ENCODE measurements at places on chromosomes 6 and 20.

DNA sequence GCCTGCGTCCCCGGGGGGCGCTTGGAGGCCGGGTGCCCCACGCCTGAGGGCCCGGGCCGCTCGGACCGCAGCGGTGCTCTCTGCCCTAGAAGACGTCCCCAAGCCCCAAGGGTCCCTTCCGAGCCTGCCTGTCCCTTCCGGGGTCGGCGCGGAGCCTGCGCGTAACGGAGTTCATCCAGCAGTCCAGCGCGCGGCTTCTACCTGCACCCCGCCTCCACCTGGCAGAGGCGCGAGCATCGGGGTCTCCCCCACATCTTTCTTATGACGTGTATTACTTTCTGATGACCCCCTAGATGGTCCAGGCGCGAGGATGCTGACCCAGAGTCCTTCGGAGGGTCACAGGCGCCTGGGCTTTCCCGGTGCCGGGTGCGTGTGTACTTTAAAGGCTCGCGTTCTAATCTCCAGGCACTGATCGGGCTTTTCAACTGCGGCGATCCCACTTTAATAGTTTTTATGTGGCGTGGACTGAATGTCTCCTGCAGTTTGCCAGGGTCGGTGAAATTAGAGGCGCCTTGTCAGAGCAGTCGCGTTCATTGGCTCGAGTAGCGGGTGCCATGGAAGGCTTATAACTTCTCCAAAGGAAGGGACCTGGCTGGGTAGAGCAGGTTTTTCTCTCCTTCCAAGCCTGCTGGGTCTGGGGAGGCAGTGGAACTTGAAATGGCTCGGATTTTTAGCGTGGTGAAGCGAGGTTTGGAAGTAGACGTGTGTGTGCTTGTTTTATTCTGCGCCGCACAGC is 912 bp downstream of the EYA4 start:
- no peak for DNase-seq

- no peak for DNase-seq
These were observed 5.6 kb upstream of the GJB7 start for GRCh38 chr6:87334683-87335082.

DNA sequence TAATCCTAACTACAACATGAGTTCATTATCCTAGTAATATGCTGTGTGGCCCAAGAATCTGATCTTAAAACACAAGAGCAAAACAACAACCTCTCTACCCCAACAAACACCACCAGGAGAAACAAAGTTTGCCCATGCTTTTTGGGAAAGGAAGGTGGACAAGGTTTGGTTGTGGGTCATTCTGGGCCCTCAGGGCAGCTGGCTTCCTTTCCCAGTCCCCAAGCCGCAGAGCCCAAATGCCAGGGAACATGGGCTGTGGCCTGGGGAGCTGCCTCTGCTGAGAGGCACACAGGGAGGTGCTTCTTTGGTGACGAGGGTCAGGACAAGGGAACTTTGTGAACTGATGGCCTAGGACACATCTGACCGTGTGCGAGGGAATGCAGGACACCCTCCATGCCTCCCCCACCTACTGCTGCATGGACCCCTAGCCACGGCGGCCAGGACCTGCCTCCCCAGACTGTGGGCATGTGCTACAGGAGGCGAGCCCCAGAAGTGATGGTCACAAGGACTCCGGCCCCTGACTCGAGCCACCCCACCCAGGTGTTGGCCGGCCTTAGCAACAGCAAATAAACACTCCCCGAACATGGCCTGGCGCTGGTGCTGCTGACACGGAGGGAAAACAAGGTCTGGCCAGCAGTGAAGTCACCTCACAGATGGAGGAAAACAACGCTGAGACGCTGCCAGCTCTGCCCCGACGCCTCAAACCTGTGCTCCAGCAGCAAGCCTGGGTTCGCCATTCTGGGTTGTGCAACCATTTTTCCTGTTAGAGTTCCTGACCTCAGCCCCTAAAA is 55.6 kb downstream of the RRBP1 start:
- DNase-seq, result no peak

DNA sequence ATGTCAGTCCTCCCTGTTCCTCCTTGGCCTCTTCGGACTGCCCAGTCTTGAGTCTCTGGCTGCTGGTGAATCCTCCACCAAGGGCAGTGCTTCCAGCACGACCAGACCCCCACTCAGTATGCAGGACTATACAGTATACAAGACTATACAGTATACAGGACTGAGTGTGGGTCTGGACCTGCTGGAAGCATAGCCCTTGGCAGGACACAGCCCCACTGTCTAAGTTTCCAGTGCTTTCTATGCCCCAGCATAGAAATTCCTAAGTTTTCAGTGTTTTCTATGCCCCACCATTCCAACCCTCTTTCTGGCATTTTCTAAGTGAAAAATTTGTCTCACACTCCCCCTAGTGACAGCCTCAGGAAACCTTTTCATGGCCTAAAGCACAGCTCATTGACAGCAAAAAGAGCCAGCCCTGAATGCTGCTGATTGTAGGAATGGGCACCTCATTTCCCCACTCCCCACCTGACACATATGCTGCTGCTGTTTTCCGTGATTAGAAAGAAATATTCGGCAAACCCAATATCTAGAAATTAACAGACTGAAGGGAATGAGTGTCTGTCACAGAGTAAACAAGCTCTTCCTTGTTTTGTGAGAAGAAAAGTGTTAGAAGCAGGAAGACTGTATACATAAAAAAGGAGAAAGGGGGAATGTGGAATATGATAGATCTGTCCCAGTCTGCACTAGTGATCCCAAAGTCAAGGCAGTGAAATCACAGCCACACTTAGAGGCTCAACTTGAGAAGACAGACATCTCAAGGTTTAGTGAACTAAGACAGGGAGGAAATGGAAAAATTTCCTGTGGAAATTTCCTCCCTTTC is 206.9 kb downstream of the IBTK start:
- no peak for DNase-seq

DNA sequence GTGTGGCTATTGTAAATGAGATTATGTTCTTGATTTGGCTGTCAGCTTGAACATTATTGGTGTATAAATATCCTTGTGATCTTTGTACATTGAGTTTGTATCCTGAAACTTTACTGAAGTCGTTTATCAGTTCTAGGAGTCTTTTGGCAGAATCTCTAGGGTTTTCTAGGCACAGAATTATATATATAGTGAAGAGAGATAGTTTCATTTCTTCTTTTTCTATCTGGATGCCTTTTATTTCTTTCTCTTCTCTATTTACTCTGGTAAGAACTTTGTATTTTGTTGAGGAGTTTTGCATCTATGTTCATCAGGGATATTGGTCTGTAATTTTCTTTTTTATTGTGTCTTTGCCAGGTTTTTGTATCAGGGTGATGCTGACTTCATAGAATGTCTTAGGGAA is 589.2 kb upstream of the MAN1A1 start:
- no peak for DNase-seq

- DNase-seq, result no peak
These were observed 138.6 kb upstream of the AFDN start for GRCh38 chr6:167688123-167688522.

DNA sequence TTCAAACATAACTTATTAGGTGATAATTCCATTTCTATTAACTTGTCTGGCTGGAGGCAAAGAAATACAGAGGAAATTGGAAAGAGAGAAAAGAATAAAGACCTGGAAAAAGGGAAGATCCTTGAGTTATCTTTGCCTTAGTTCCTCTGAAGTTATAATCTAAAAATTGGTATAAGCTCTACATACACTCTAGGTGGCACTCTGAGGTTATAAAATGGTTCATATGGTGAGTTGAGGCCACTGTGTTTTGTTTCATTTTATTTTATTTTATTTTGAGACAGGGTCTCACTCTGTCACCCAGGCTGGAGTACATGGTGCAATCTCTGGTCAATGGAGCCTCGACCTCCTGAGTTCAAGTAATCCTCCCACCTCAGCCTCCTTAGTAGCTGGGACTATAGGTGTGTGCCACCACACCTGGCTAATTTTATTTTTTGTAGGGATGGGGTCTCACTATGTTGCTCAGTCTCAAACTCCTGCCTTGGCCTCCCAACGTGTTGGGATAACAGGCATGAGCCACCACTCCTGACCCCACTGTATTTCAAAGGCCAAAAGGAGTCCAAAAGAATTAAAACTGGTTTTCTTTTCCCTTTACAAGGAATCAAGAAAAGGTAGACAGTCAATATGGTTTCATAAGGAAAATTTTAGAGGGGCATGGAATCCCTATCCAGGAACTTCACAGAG is 19.4 kb downstream of the GPX6 start:
- no peak for DNase-seq

DNA sequence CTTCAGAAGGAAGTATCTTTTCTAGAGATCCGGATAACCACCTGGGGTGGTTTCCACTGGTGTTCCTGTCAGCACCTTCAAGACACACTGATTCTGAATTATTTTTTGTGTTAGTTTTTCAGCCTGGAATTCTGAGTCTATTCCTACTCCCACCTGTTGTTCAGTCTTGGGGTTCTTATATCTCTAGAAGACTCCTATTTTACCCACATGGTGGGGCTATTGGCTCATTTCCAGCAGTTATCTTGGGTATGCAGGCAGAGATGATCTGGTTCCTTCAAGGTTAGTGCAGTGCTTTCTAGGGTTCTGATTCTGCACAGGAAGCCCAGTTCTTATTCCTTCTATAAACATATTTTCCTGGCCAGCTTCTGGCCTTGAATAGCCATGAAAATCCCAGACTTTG is 175.6 kb upstream of the PDE7B start:
- no peak for DNase-seq

- no peak for DNase-seq
These were observed 73.9 kb upstream of the SLC22A16 start for GRCh38 chr6:110550353-110550752.

- no peak for DNase-seq
These were observed 144.6 kb downstream of the TFAP2C start for GRCh38 chr20:56773749-56774148.

- DNase-seq, result no peak
These were observed 71.7 kb upstream of the MAP3K4 start for GRCh38 chr6:160919723-160920440.

DNA sequence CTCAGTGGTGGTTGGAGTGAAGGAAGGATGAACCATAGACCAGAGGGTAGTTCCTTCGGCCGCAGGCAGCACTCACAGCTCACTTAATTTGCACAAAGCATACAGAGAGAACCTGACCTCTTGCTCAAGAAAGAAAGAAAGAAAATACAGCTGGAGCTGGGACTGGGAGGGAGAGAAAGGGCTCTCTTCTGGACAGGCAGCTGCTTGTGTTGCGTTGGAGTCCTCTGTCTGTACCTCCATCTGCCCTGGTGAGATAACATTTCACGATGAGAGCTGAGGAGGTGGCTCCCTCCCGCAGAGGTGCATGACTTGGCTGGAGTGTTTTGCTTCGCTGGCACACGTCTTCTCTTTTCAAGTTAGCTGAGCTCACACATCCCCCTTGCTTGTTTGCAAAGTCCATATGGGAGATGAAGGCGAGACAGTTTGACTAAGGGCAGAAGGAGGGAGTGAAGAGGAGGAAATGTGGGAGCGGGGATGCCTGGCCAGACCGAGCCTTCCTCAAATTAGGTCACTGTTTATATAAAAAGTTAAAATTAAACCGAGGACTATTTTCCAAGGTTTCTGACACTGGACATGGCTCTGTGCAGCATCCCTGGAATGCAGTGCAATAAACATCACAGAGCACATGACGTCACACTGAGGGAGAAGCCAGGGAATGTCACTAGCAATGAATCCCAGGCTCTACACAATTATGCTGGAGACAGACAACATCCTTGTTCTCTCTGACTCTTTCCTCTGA is 359.4 kb downstream of the CD83 start:
- no peak for DNase-seq

GRCh38 chr20:24819331-24819965 is 129.6 kb upstream of the CST7 start:
- DNase-seq, result no peak

DNA sequence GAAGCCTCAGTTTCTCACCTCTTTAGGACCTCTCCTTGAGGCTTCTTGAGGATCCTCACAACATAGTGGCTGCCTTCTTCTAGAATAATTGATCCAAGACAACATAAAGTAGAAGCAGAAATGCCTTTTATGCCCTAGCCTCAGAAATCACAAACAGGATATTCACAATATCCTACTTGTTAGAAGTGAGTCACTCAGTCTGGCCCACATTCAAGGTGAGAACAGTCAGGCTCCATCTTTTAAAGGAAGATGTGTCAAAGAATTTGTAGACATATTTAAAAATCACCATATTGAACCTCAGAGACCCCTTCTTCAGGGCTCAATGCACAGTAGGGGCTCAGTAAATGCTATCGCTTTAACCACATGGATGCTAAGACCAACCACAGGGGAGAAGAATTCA is 20.8 kb upstream of the FAM83D start:
- DNase-seq, result no peak

DNA sequence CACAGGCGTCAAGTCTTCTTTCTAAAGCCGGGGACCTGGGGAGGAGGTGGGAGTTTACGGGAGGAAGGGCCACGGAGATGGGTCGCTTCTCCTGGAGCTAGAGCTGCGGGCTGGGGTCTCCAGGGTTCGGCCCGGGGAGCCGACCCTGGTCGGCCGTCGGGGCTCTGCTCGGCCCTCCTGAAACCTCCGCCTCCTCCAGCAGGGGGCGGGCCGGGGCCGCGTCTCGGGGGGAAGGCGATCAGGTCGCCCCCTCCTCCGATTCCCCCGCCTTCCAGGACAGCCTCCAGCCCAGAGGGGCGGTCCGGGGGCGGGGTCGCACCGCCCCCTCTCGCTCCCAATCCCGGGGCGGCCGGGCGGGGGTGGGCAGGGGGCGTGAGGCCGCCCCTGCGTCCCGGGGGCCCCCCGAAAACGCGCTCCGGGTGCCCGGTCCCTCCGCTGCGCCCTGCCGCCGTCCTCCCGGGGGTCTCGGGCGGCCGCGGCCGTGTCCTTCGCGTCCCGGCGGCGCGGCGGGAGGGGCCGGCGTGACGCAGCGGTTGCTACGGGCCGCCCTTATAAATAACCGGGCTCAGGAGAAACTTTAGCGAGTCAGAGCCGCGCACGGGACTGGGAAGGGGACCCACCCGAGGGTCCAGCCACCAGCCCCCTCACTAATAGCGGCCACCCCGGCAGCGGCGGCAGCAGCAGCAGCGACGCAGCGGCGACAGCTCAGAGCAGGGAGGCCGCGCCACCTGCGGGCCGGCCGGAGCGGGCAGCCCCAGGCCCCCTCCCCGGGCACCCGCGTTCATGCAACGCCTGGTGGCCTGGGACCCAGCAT is at the start of gene CEBPB:
Gene CEBPB, plus strand, starts transcription at position 580 of the 814 bp plus-strand sequence. Its CDS starts 204 bp downstream, at position 784.
- no peak for DNase-seq

- DNase-seq, result no peak
These were observed 368.9 kb downstream of the PKHD1 start for GRCh38 chr6:51718533-51718932.

- no peak for DNase-seq
These were observed 161.6 kb upstream of the TNFAIP3 start for GRCh38 chr6:137705160-137706082.

GRCh38 chr20:48791014-48791413 is 36.8 kb downstream of the PREX1 start:
- DNase-seq, result no peak

GRCh38 chr20:64039293-64040160 is 3.5 kb downstream of the C20orf204 start:
- DNase-seq, result no peak

All from cortex of kidney (tissue), 1 donor.